ENCODE measurements at places on chromosomes 3 and 15.
A peak's percentile ranks its signal among the peaks of the same experiment; 100 is the strongest.

GRCh38 chr15:33559207-33559890, 248.6 kb downstream of the RYR3 start:
- no peak for DNase-seq

DNA sequence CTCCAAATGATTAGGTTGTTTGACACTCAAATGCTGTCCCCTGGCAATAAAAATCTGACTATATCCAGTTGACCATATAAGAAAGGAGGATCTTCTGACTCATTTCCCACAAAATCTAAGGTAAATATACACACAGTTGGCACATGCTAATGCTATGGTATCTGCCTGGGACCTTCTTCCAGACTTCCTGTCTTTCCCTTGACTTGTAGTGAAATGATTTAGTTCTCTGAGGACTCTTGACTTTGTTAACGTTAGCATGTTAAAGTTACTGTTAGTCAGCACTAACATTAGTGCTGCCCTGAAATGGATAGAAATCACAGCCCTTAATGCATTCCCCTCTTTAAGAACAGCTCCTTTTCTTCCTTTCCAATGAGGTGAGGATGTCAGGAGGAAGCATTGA, 124.3 kb upstream of the LSAMP start:
- no peak for DNase-seq

DNA sequence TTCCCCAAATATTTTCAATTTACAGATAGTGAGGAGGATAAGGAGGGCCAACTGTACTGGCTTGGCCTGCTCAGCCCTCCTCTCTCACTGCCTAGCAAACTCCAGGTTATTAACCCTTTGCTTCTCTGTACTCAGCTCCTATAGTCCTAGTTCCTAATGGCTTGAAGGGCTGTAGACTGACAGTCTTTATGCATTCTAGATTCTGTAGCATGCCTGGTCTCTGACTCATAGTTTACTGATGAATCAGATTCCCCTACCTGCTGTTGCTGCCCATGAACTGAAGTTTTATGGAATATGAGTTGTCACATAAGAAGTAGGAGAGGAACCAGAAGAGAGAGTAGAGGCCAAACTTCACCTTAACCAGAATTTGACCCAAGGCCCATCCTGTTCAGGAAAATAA, 27.1 kb upstream of the MAP3K13 start:
- DNase-seq, result peak; percentile 21

GRCh38 chr15:29920515-29920914, 98.2 kb upstream of the TJP1 start:
- DNase-seq, result no peak

DNA sequence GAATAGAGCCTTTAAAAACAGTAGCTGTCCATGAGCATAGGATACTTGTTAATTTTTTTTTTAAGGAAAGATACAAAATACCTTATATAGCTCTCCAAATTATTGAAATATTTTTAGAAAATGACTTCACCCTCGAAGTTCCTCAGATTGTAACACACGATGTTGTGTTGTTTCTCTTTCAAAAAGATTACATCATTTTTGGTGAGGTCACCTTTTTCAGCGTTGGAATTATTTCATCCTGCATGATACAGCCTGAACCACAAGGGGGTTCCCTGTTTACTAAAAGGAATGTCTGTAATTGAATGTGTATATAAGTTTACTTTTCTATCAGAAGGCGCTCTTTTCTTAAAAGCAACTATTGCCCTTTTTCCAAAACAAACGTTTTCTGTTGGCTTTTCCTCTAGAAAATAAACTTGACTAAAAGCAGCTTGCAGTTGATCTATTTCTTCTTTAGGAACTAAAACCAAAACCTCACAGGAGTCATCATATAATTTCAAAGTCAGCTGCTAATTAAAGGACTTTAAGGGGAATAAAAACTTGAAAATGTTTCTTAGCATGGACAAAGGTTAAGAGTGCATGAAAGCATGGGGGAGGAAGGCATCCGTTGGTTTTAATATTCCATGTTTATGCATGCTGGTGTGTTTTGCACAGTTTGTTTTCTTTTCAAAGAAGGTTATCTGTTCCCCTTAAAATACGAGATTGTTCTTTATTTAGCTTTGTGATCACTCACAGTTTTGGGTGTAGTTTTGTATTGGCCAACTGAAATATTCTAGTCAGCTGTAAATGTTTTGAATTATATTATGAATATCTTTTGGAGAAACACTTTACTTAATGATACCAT, 29.4 kb downstream of the LYSMD4 start:
- peak; percentile 95 for DNase-seq

GRCh38 chr3:16888785-16889607, 4.2 kb downstream of the PLCL2 start:
- no peak for DNase-seq

GRCh38 chr3:184543843-184544512, 17.6 kb upstream of the EPHB3 start:
- DNase-seq, result peak; percentile 85

DNA sequence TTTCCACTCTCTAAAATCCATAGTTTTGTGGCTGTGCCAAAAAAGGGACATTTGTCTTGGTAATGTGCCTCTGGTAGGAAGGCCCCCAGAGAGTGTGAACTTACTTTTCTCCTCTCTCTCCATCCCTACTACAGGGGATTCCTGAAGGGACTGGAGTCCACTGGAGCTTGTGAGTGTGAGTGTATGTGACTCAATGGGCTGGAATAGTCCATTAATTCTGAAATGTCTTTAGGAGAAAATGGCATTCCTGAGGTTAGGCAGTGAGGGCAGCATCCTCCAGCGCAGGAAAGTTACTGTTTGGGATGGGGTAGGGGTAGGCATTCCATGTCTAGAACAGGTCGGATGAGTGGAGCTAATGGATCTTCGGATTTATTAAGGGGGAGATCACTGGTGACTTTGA, 59.8 kb upstream of the CACNA2D3 start:
- no peak for DNase-seq

- peak; percentile 45 for DNase-seq
Measured at GRCh38 chr15:56598991-56599390, 134.1 kb upstream of the MNS1 start.

DNA sequence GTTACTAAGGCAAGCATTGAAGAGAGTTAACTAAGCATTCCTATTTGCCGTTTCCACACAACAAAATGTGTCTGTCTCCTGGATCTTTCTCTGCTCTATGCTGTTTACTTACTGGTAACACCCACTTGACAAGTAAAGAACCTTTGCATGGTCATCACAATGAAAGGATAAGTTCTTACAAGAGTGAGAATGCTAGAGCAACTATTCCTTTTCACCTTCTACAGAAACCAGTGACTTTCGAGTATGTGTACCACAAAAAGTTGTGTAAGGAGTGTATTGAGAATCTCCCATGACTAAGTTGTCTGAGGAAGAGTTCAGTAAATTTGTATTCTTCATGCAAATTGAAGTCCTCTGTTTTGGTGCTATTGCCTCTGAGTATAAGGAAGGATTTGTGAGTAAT, 10.8 kb downstream of the TIPARP start:
- DNase-seq, result peak; percentile 54

DNA sequence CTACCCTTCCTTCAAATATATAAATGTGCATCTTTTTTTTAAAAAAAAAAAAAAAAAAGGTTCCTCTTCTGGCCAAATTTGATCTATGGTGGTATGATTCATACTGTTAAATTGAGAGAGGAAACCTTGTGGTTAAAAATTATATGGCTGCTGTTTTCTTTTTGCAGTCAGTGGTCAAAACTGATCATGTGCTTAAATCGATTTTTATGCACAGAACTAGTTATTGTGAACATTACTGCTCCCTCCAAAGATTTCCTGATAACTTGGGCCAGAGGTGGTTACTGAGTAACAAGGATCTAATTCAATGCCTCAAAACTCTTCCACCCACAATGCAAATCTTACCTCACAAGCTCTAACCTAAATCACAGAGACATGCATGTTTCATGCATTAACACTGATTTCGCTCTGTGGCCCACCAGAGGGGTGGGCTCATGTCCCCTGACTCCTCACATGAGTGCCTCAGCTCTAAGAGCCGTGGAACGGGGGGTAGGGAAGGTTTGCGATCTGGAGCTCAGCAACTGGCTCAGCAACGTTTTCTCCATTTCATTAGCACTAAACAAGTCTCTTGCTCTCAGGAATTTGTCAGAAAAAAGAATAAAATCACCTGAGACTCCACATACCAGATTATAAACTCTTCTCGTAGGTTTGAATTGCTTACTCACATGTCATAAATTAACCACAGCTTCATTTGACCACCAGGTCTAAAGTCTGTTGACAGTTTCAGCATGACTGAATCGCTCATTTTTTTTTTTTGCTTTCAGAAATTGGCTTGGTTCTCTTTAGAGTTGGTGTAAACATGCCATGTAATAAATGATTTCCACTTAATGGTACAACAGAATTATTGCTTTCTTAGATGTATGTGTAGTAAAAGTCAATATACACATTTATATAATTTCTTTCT, 280.4 kb downstream of the CD47 start:
- DNase-seq, result no peak

- DNase-seq, result no peak
Measured at GRCh38 chr3:97470481-97470880, 294.1 kb upstream of the ARL6 start.

GRCh38 chr3:182294256-182294655, 499.0 kb upstream of the ATP11B start:
- DNase-seq, result no peak

DNA sequence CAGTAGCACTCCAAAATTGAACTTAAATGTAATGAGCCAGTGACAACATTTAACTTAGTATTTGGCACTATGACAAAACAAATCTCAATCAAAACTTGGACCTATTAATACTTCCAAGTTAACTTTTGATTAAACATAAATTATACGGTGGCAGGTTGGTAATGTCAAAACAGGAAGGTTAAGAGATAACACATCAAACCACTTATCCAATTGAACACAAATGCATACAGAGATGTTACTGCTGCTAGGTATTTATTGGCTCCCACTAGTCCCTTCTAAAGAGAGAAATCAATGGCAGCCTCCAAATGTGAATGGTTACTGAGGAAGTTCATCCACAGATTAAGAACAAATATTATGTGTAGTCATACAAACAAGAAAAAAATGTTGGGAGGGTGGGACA, 1.8 kb downstream of the GSK3B start:
- DNase-seq, result no peak

DNA sequence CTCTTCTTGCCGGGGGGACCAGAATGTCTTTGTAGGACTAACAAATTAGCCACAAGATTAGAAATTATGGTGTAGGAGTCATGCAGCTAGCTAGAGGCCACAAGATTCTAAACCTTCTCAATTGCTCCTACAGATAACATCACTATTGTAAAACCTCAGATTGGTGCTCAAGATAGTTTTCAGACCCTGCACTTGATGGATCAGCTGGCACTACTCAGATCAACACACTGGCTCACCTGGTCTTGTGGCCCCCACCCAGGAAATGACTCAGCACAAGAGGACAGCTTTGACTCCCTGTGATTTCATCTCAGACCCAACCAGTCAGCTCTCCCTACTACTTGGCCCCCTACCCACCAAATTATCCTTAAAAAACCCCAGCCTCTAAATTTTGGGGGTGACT, 124.1 kb upstream of the RASGRP1 start:
- DNase-seq, result no peak

GRCh38 chr15:90349072-90349471, 3.0 kb upstream of the ZNF774 start:
- DNase-seq, result no peak

- no peak for DNase-seq
Measured at GRCh38 chr3:153785901-153786300, 335.3 kb upstream of the ARHGEF26 start.

- no peak for DNase-seq
Measured at GRCh38 chr15:100980410-100981046, 61.4 kb downstream of the LRRK1 start.
